Breast epithelium (tissue), 4 donors: ENCODE measurements at places on chromosomes 2 and 18.

DNA sequence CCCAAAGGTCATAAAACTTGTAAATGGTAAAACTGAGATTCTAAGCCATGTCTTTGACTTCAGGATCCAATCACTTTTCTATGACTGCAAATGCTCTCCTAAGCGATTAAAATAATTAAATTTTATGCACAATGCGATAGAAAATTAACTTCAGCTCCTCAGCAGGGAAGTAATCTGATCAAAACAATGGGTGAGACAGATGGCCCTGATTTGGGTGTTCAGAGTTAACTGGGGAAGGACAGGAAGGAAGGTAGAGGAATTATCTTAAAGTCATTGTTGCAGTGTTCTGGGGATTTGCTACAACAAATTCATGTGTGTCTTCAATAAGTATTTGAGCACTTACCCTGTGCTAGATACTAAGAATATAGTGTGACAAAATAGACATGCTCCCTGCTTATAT is 446.0 kb upstream of the MEX3C start:
- no peak for DNase-seq

DNA sequence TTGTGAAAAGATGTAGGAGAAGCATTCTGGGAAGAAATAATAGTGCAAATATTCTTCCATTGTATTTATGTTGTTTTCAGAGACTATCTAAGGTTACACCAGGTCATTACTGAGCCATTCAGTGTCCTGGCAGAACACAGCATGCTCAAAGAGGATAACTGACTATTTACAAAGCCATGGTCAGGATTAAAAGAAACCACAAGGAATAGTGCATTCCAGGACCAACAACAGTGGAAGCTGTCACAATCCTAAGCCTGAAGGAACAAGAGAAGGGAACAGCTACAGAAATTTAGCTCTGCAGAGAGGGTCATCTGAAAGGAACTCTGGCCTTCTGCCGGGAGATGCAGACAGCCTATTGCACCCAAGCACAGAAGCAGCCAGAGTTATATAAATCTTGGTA is 116.7 kb downstream of the DSC3 start:
- no peak for DNase-seq

- no peak for DNase-seq
Measured at GRCh38 chr2:150610670-150611279, 123.3 kb upstream of the RND3 start.

GRCh38 chr2:12606472-12607000 is 110.2 kb upstream of the TRIB2 start:
- DNase-seq, result no peak

- DNase-seq, result no peak
Measured at GRCh38 chr2:204416236-204416635, 129.0 kb upstream of the PARD3B start.

- DNase-seq, result no peak
Measured at GRCh38 chr2:15819562-15820256, 120.6 kb upstream of the MYCN start.
